ENCODE measurements at places on chromosomes 12 and 14. TPM values are rescaled to one million over a fixed set of nuclear protein-coding genes. Genes with fewer than 3 reads are reported as not detected.

DNA sequence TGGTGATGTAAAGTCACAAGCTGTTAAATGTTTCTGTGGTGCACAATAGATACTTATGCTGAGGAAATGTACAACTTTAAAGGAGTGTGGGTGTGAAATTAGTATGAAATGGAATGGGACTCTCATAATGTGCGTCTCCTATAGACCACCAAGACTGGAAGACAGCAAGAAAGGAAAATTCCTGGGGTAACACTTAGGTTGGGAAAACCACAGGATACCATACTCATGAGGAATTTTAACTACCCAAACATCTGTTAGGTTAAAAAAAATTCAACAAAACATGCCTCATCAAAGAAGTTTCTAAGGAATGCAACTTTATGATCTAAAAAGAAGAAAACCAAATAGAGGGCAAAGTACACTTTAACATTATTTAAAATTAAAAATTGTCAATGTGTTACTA, 113.7 kb upstream of the MYF6 start:
- H3K4me3 ChIP-seq = no peak overlapping the region
- no peaks in the 10 kb centered on the region for H3K27me3 ChIP-seq
- no peaks in the 10 kb centered on the region for H3K4me1 ChIP-seq
- H3K36me3 ChIP-seq = no peaks in the 10 kb centered on the region
- H3K27ac ChIP-seq = no peak overlapping the region
- no peak for DNase-seq

DNA sequence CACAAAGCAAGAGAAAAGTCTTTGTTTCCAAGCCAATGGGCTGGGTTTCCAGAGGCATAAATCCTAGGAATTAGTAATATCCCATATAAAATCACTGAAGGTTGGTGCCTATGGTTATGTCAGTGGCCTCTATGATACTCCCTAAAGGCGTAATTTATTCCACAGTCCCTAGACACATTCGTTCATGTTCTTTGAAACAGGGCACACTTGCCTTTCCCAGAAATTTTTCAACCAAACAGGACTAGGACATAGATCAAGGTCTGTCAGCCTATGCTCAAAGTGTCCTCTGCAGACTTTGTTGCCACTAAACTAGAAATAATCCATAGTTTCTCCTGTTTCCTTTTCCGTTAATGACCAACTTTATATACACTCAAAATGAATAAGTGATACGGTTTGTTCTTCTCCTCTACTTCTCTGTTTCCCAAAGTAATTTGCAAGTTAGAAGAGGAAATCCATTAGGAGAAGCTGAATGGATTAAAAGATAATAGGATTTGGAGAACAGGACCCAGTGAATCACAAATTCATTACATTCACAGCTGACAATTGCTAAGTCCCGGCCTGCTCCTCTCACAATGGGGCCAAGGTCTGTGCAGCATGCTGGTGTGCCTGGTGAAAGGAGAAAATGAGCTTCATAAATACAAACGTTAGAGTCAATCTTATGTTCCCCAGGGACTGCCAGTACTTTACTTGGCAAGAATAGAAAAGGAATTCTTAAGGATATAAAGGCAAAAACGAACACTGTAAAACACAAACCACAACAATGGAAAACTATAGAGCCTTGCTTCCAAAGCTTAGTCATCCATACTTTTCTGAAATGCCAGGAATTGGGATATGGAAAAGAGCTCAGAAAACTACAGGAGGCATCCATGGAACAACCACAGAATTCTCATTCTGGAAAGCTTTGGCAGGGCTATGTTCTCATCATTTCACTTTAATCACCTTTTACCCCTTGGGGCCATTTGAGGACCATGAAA, 966.2 kb downstream of the NRXN3 start:
- no peak overlapping the region for H3K4me3 ChIP-seq
- no peaks in the 10 kb centered on the region for H3K4me1 ChIP-seq
- H3K27me3 ChIP-seq = no peaks in the 10 kb centered on the region
- no peak overlapping the region for H3K27ac ChIP-seq
- no peaks in the 10 kb centered on the region for H3K36me3 ChIP-seq
- DNase-seq = no peak

DNA sequence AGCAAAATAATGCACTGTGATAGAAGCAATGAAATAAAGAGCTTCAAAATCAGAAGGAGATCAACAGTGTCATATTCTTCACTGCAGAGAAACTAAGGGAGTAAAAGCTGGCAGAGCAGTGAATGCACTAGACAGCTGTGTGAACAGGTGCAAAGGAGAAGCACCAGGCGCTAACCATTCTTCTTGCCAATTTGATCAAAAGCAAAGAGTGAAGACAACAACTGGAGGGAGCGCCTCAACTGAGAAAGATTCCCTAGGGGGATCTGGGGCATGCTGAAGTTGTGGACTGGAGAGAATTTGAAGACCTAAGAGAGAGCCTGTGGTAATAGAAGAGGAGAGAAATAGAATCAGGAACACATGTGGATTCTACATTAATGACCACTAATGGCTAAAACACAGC, 50.4 kb upstream of the OVCH1 start:
- H3K36me3 ChIP-seq = no peaks in the 10 kb centered on the region
- H3K4me3 ChIP-seq = no peak overlapping the region
- DNase-seq = no peak
- no peak overlapping the region for H3K27ac ChIP-seq
- H3K4me1 ChIP-seq = no peaks in the 10 kb centered on the region
- no peaks in the 10 kb centered on the region for H3K27me3 ChIP-seq

- no peaks in the 10 kb centered on the region for H3K4me1 ChIP-seq
- H3K27ac ChIP-seq = no peak overlapping the region
- no peaks in the 10 kb centered on the region for H3K27me3 ChIP-seq
- H3K36me3 ChIP-seq = no peaks in the 10 kb centered on the region
- DNase-seq = no peak
- H3K4me3 ChIP-seq = no peak overlapping the region
Observed at GRCh38 chr12:124301084-124301654, 6.3 kb downstream of the RFLNA start.

DNA sequence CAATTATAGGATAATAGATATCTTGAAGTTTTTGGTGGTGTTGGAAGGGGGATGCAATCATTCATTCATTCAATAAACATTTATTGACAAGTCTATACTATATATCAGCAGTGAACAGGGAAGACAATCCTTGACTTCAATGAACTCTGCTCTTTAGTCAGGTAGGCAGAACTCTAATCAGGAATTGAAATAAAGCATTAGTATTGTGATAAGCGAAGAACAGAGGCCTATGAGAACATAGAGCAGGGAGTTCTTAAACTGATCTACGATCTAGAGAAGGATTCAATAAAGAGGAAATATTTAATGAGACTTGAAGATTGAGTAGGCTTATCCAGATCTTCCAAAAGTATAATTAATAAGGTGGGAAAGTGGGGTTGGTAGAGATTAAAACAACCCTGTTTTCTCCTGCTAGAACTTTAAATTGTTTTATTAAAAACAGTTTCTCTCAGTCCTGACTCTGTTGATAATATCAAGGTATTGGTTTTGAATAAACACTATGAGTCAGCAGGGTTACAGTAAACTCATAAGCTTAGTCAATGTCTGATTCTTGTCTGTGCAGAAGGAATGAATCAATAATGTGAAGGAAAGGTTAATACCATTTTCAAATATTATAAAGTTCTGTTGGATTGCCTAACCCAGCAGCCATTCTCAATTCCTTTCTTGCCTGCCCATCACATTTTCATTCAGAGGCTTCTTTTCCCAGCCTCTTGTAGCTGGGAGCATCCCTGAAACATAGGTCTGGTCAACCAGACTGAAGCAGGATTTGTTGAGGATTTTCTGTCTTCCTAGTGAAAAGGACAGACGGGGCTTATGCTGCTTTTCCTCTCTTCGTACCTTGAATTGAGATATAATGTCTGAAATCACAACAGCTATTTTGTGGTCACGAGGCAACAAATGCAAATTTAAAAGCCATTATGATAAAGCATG, 38.9 kb upstream of the KTN1 start:
- no peak overlapping the region for H3K4me3 ChIP-seq
- no peak for DNase-seq
- H3K36me3 ChIP-seq = no peaks in the 10 kb centered on the region
- no peaks in the 10 kb centered on the region for H3K4me1 ChIP-seq

GRCh38 chr14:91365552-91365951, 52.1 kb downstream of the CCDC88C start:
- no peak overlapping the region for H3K27ac ChIP-seq
- peaks cover 90% of the 10 kb centered on the region for H3K4me1 ChIP-seq
- no peaks in the 10 kb centered on the region for H3K36me3 ChIP-seq
- no peaks in the 10 kb centered on the region for H3K27me3 ChIP-seq
- H3K4me3 ChIP-seq = no peak overlapping the region

- no peak for DNase-seq
- H3K4me1 ChIP-seq = no peaks in the 10 kb centered on the region
- no peaks in the 10 kb centered on the region for H3K27me3 ChIP-seq
Observed at GRCh38 chr12:91964501-91964900, 181.1 kb downstream of the BTG1 start.

The PTHLH gene
- 0.33 TPM for total RNA-seq

The MORN3 gene
- 2.5 TPM for total RNA-seq

The KRT74 gene
- total RNA-seq = not detected

The MYF5 gene
- not detected for total RNA-seq

The TESPA1 gene
- 80.6 TPM for total RNA-seq
